ENCODE measurements at places on chromosomes 1 and 21. TPM values are rescaled to one million over a fixed set of nuclear protein-coding genes. Genes with fewer than 3 reads are reported as not detected.

The PDZK1IP1 gene
- not detected for total RNA-seq

The EXTL1 gene
- 0.13 TPM for total RNA-seq

The S100A14 gene
- total RNA-seq = 0.25 TPM

The SYT11 gene
- 80.1 TPM for total RNA-seq

The RORC gene
- total RNA-seq = not detected

The KCNE1 gene
- 0.53 TPM for total RNA-seq

The CELA3A gene
- total RNA-seq = not detected

Data from aortic smooth muscle cell (primary cell).